Activated naive CD4-positive, alpha-beta T cell treated with anti-CD3 and anti-CD28 coated beads for 36 hours (primary cell): ENCODE measurements at places on chromosomes 4 and X. TPM values are rescaled to one million over a fixed set of nuclear protein-coding genes. Genes with fewer than 3 reads are reported as not detected.
A peak's percentile ranks its signal among the peaks of the same experiment; 100 is the strongest.

FGF13 gene
- not detected for total RNA-seq

DNA sequence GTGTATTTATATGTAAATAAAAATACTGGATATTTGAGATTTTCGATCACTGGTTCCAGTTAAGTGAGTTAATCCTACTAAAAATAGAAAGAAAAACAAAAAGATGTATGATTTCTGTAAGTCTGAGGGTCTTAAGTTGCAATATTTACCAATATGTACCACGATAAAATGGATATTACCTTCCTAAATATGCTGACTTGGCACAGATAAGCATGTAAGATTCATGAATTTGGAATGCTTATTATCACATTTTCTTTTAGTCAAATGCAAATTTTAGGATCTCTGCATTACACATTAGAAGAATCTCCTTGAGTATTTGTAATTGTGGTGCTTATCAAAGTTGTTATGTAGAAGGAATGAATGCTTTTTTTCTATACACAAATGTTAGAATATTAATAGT lies 1018.3 kb upstream of the GRID2 start:
- no peak for DNase-seq

DNA sequence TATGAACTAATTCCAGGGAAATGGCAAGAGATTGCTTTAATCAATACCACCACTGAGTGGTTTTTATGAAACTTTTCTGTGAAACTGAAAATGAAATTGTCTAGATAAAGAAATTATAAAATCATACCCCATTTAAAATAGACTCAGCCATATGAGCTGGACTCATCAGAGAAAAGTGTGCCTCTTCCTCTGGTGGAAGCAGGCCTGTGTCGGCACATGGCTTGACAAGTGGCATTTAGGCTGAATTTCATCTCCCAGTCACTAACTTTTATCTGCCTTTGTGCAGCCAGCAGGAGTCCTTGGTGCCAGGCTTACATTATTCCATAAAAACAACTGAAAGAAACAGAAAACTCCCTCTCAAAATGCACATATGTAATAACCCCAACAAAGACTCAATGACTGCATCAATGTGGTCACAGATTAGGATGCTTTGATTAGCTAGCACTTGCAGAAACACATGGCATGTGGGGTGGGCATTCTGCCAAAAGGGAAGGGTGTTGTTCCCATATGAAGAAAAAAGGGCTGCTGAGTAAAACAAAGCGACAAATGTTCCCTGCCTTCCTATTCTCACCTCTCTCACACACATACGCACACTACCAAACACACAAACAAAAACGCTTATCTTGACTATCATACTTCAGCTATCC lies 232.3 kb downstream of the PABPC4L start:
- DNase-seq: no peak

DNA sequence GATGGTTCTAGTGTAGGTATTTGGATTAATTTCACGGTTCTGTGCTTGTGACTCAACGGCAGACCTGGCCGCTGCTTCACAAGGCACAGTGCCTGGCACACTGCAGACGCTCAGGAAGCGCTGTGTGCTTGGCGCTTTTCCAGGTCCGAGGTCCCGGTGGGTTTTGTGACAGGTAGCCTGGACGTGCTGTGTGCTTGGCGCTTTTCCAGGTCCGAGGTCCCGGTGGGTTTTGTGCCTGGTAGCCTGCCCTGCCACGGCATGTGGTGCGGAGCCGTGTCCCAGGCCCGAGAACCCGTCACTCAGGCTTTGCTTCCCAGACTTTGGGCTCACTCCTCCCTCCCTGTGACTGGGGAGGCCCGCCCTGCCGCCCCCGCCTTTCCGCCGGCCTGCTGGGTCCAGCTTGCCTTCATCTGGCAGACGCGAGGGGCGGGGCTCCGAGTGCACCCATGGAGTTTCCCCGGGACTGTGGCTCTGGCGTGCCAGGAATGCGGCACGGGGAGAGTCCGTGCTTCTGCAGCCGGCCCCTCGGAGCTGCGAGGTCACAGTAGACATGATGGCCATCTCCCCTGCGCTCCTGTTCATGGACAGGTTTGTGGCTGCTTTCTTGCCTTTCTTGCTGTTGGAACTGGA lies 44.2 kb downstream of the TBC1D14 start:
- DNase-seq: no peak

DNA sequence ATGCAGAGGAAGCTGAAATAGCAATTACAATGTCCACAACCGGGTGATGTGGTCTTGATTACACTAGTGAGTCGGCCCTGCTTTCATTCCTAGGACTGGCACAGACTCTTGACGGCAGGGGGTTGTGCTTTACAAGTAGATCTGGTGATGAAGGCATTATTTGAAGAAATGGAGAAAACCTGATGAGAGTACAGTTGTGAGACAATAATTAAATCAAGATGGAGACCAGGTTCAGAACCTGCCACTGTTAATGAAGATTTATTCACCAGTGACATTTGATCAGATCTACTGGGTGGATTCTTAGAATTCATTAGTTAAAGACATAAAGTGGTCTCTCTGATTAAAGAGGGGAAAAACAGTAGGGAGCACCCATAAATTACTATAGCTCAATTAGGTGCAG lies 747.2 kb downstream of the STPG2 start:
- no peak for DNase-seq

GLRA2 gene
- total RNA-seq: not detected

PNCK gene
- 0.30 TPM for total RNA-seq

GRCh38 chr4:94802091-94802490 lies 44.3 kb downstream of the BMPR1B start:
- no peak for DNase-seq

DNA sequence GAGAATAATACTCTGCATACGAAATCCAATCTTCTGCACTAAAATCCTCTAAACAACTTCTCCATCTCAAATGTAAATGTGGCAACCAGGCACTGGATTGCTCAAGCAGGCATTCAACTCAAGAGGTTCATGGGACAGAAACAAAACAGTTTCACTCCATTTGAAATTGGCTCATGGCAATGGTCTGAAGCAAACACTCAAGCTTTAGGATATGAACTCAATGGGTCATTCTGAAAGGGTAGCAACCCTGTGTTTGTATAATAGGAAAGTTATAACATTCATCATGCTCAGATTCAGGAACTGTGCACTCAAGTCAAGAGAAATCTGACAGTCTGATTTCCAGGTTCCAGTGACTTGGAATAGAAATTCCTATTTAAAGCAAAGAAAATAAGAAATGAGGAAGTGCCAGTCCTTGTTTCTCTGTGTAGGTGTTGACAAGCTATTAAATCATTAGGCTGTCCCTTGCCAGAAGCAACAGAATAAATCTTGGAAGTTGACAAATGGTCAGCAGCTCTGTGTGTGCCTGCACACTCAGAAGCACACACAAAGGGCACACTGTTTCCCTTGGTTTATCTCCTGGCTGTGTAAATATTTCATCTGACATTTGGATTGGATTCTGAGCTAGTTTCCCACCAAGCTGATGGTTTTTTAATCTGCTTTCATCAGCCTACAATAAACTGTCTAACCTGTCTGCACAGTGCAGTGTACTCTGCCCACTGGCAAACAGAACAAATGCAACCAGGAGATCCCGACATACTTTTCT lies 75.9 kb upstream of the CITED1 start:
- DNase-seq: no peak

RASL11B gene
- 0.24 TPM for total RNA-seq

DNA sequence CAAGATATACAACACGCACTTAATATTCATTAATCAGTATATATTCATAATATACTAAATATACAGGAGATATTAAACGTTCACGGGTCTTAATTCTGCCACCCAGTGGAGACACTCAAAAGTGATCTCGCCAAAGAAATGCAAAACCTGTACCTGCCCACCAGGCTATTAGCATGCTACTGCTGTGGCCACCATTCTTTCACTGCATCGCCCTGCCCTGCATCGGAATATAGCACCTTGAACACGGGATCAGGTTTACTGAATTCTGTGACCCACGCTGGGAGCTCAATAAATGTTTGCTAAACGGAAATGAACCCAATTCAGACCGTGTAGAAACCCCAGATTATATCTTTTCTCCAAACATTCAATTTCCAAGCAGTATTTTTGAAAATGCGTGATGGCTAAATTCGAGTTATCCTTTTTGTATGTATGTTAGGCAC lies 840 bp upstream of the CLCN3 start:
- DNase-seq: peak; percentile 59

POF1B gene
- 0.19 TPM for total RNA-seq

CC2D2A gene
- total RNA-seq: not detected

BBS12 gene
- 1.7 TPM for total RNA-seq

GRCh38 chrX:136961594-136962135 lies 72.1 kb downstream of the GPR101 start:
- no peak for DNase-seq

DNA sequence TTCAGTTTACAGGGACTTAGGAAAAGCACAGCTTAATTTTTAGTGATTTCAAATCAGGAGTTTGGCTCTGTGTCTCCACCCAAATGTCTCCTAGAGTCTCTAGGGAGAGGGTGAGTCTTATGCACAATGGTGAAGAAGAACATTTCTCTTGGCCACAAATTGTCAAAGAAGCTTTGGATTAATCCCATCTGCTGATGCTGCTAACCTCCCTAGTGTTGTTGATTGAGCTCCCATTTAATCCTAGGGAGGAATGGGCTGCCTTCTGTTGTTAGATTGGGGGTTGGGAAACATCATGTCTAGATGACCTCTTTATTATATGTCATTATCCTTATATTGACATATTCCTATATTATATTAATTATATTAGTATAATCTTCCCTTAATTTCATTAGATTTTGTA lies 50.0 kb upstream of the PASD1 start:
- DNase-seq: no peak

GRCh38 chrX:110806145-110806544 lies 10.5 kb upstream of the CHRDL1 start:
- no peak for DNase-seq

IQSEC2 gene
- total RNA-seq: 0.20 TPM

PLAC1 gene
- not detected for total RNA-seq

- no peak for DNase-seq
These were observed 20.3 kb downstream of the APOO start for GRCh38 chrX:23887451-23887850.

TMPRSS11B gene
- total RNA-seq: not detected

- DNase-seq: no peak
These were observed 19.1 kb downstream of the PAGE2 start for GRCh38 chrX:55107911-55108310.

DNA sequence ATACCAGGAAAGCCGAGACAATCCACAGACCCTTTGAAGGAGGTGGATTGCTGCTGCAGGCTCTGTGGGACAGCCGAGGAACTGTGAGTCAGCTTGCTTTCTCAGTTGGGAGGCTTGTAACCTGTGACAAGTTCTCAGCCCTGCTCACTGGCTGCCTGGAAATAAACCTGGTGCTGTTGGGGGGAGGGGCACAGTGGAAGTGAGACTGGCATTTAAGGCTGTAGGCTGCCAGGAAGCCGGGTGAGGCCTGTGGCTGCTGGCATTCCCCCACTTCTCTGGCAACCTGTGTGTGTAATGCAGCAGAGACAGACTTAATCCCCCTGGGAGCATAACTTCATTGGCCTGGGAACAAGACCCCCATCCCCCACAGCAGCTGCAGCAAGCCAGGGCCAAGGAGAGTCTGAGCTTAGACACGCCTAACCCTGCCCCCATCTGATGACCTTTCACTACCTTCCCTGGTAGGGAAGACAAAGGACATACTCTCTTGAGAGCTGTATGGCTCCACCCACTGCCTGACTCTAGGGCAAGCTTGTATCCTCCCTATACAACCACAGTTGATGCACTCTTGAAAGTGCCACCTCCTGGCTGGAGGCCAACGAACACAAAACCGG lies 64.1 kb downstream of the ALPK1 start:
- peak; percentile 77 for DNase-seq

HSFX3 gene
- not detected for total RNA-seq

- peak; percentile 10 for DNase-seq
These were observed 29.5 kb upstream of the BMP15 start for GRCh38 chrX:50881028-50881427.

DNA sequence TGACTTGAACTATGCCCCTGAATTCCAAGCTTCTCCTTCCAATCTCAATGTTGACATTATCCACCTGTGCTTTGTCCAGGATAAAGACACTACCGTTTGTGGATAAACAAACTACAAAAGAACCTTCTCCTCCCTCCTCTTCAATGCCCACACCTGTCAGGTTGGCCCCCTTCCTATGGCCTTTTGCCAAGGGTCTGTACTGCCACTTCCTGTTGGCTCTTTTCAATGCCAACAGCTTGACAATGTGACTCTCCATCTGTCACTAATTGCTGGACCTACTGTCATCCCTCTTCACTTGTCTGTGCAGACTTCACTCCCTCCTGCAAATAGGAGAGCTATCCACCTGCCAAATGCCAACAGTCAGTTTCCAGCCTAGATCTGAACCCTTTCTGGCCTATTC lies 35.8 kb upstream of the MID1 start:
- DNase-seq: no peak

TEX13C gene
- total RNA-seq: not detected

PGAM4 gene
- total RNA-seq: 0.86 TPM

SSX7 gene
- not detected for total RNA-seq

S100P gene
- 8.5 TPM for total RNA-seq
